Cortex of kidney (tissue), 1 donor: ENCODE measurements at places on chromosomes 12 and 14.

DNA sequence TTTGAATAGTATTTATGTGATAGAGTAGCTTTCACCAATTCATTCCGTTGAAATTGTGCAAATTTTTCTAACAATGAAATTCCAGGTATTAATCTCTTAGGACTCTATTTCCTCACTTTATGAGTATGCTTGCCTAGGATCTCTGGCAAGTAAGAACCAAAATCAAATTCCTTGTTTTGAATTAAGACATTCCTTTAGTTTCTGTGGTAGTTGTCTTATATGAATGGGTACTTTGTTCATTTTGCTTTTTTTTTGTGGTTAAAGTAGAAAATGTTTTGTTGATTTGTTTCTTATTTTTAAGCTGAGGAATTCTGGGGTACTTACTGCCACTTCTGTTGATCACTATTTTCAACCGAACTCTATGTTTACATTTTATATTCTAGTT lies 59.8 kb downstream of the KITLG start:
- DNase-seq, result no peak

DNA sequence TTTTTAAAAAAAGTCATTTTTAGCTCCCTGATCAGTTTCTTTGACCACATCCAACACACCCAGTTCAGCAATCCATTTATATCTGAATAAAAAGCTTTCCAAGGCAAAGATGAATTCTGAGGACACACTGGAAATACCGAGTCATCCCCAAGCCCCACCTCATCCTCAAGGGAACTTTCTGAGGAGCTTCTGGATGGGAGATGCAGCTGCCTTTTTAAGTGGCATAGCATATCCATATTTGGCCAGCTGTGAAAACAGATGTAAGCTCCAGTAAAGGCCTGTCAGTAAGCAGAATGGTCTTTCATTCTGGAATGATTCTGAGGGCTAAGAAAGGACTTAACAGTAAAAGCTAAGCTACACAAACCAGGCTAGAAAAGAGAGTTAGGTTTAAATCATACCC lies 18.4 kb downstream of the ZFYVE1 start:
- DNase-seq, result no peak

GRCh38 chr12:111412007-111412829 lies 6.5 kb downstream of the SH2B3 start:
- DNase-seq, result no peak

GRCh38 chr14:79482825-79483224 lies 728.5 kb downstream of the DIO2 start:
- no peak for DNase-seq

DNA sequence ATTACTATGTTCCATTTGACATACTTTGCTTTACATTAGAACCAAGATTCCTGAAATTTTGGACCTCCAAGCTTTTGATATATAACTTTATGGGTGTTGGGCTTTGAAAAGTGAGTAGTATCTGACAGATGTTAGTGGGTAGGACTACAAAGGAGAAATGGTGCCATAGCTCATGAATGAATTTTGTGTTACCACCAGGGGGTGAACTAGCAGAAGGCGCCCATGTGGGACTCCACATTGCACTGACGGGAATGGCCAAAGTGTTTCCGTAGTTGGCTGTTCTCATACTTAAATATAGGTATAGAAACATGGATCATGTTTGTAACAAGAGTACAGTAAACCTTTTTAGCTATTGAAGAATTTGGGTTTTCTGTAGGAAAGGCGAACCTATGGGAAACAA lies 337.5 kb downstream of the FLRT2 start:
- DNase-seq, result no peak

DNA sequence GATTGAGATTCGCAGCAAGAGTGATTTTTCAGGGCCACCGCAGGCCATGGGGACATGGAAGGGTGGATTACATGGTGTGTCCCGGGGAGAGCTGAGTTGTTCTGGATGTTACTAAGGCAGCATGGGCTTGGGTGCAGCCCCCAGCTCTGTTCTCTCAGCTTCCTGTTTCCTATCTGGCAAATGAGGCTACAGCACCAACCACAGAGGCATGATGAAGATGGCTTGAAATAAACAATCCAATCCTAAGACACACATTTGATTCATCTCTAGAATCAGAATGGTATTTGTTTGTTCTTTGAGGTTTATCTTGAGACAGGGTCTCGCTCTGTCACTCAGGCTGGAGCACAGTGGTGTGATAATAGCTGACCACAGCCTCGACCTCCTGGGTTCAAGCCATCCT lies 21.6 kb downstream of the GLTP start:
- no peak for DNase-seq

GRCh38 chr14:61255968-61256367 lies 25.2 kb downstream of the TMEM30B start:
- DNase-seq, result no peak
